ENCODE measurements at places on chromosomes 11 and 22.

DNA sequence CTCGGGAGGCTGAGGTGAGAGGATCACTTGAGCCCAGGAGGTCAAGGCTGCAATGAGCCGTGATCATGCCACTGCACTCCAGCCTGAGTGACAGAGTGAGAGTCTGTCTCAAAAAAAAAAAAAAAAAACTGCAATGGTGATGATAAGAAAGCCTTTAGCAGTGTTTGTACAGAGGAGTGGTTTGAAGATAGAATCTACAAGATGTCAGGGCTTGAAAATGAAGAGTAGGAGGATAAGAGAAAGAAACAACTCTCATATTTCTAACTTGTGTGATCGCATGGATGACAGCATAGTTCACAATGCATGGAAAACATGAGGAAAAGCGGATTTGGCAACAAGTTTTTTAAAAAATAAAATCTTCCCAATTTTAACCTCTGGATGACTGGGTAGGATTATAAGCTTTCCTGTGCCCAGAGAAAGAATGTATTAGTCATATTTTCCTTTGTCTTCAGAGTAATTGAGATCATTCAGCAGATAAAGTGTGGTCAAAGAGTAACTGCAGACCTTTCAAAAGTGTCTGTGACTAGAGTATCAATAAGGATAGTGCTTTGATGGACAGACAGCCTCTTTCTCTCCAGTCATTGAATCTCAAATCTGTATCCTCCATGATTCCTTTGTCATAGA is 328.1 kb downstream of the CASP12 start:
- no peak for DNase-seq

GRCh38 chr11:61569701-61570100 is 11.2 kb downstream of the SYT7 start:
- DNase-seq = no peak

DNA sequence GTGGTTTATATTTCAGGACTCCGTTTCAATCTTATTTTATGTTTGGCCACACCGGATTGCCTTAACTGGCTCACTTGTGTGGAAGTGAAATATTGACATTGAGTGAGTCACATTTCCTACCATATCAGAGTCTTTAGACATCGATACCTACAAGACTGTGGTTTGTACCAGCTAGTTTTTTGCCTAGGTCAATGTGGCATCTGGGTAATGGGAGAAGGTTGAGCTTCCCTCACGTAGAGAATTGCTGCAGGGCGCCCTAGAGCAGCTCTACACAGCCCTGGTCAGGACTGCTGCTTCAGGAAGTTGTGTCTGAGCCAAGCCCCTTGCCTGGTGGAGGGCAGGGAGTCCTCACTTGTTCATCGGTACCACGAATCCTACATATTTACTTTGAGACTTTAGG is 1.6 kb downstream of the GRAMD1B start:
- DNase-seq = no peak

DNA sequence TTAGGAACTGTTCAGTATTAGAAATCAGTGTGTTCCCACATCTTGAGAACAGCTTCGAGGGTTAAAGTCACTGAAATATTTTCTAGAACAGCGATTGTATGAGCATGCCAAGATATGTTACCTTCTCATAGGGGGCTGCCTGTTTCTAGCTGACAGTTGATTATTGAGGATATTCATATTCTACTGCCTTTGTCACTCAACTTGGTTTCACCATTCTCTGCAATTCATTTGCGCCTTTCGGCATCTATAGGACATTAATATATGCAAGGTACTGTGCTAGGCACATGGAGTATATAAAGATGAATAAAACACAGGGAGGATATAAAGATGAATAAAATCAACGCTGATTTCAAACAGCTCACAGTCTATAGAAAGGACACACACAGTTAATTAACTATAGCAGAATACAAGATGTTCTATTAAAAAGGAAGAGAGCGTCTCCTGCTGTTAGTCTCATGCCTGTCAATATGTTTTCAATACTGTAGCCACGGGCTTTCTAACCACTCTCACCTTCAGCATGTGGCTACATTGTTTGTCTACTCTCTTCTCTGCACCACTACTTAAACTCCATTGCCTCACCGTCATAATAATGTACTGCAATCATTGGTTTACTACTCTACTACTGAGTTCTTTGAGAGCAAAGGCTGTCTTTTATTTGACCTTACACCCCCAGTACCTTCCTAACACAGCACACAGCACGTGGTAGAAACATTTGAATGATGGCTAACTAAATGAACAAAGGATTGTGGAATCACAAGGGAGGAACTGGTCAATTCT is 81.9 kb downstream of the RAB30 start:
- no peak for DNase-seq

GRCh38 chr11:99841885-99842284 is 821.1 kb downstream of the CNTN5 start:
- DNase-seq = no peak

GRCh38 chr22:22763512-22763911 is 119.1 kb downstream of the GGTLC2 start:
- DNase-seq = no peak

DNA sequence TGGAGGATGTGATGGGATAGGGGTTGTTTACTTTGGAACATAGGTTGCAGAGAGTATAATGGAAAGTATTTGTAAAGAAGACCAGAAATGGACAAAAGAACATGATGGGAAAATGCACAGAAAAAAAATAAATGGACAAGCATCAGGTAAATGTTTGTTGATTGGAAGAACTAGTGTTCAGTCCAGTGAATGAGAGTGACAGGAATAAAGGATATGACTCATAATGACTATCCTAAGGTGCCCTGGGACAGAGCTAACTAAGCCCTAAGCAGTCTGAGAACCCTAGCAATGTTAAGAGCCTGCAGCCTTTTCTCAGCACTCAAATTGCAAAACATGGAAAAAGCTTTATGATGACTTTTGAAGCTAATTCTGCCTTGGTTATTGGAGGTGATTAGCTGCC is 732.8 kb upstream of the ANO5 start:
- DNase-seq = no peak

- no peak for DNase-seq
These were observed 184.7 kb upstream of the TBCEL start for GRCh38 chr11:120839201-120839600.

GRCh38 chr22:20607157-20607907 is 99.9 kb downstream of the MED15 start:
- no peak for DNase-seq

DNA sequence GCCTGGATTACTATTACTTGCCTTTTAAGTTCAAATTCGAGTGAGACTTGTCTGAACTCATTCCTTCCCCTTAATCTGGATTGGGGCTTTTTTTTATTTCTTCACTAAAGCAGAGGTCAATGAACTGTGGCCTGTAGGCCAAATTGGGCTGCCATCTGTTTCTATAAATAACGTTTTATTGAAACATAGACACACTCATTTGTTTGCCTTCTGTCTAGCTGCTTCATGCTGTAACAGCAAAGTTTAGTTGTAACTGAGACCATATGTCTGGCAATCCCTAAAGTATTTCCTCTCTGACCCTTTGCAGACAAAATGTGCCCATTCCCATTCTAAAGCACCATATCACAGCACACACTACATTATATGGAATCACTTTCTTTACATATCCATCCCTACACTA is 207.9 kb upstream of the ISX start:
- no peak for DNase-seq

Measured in activated T-cell treated with anti-CD3 and anti-CD28 coated beads for 48 hours (primary cell).